Thymus (tissue), 14 donors: ENCODE measurements at places on chromosomes 4 and X.

- DNase-seq: no peak
Measured at GRCh38 chr4:93776386-93777080, 52.0 kb upstream of the ATOH1 start.

DNA sequence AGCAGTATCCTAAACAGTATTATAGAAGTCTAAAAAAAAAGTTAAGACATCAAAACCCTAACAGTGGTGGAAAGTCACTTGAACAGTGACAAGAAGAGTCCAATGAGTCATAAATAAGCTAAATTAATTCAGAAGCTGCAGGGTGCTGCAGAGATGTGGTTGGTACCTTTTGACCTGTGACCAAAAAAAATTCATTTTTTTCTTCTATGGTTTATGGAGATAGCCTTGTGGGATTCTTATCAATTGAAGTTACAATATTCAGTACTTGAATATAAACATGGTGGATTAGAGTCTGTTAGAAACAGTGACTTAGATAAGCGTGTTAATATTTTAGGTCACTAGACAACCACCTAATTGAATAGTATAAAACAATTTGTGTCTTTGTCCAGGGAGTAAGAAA lies 35.4 kb downstream of the CCSER1 start:
- DNase-seq: no peak

- DNase-seq: no peak
Measured at GRCh38 chrX:54447461-54447860, 7.3 kb downstream of the TSR2 start.

DNA sequence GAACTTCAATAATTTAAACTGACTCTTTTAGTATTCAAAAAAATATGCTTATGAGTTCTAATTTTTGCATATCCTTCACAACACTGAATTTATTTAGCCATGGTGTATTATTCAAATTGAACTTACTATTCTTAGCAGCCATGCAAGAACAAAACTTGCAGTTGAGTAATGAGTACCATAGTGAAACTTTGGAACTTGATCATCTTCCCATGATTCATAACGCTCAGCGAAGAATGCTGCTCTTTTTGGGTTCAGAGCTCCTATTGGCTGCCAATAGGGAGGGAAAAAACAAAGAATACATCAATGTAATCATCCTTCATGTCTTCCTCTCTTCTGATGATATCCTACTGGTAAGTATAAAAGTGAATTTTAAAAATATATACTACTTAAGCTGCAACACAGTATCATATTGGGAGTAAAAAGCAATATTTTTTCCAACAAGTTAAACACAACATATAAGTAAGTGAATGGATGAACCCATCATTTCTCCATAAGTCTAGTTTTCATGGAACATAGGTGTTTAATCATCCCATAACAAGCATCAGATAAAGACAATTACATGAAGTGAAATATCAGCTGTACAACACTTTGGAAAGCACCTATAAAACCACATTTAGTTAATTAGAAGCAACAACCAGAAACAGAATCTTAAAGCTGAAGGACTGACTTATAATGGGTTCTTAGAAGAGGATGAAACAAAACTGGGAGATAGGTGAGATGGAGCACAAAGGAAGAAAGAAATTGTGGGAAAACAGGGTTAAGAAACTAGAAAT lies 145.2 kb upstream of the MAB21L2 start:
- no peak for DNase-seq

- no peak for DNase-seq
Measured at GRCh38 chr4:64771149-64771548, 361.9 kb upstream of the TECRL start.

- DNase-seq: no peak
Measured at GRCh38 chrX:71637848-71638247, 19.5 kb upstream of the CXCR3 start.

- peak; percentile 22 for DNase-seq
Measured at GRCh38 chr4:142656178-142656577, 189.9 kb downstream of the INPP4B start.

DNA sequence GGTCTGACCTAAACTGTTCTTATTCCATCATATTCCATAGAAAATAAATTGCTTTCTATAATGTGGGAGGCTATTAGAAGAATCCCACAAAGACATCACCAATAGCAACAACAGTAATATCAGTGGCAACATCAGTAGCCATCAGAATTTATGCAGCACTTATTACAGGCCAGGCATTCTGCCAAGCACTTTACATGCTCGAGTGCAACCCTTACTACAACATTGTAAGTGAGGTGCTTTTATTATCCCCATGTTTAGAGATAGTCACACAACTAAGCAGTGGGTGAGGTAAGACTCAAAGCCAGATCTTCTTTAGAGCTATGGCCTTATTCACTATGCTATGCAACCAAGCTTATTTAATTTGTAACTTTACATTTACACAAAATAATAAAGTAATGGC lies 317.1 kb upstream of the BMP3 start:
- no peak for DNase-seq

- no peak for DNase-seq
Measured at GRCh38 chrX:124796989-124797388, 450.6 kb downstream of the SH2D1A start.

DNA sequence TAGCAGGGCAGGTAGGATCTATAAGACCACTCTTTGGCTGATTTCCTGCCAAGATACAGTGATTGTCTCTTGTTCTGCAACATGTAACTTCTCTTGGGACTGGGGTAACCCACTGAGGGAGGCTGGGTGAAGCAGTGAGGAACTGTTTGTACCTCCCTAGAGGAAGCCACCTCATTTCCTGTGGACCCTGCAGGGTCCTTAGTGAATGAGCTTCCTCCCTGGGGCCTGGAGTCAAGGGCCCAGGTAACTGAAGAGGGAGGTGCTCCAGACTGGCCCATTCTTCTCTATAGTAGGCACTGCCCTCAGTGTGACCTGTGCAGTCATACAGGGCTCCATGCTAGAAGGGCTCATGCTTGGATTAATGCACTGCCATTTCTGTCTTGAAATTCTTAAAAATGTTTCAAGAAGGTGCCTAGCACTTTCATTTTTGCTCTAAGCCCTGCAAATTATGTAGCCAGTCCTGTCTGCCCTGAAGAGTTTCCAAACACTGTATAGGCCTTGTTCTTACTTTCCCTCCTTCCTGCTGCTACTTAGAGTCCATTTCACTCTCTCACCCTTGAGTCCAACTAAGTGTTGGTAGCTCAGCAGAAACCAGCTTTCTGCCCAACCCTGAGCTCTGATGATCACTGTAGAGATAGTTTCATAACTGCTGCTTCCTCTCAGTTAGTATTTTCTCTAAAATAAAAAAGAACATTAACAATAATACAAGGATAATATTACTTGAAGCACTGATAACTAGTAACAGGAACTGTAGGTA lies 8.5 kb upstream of the GRIA3 start:
- DNase-seq: no peak

GRCh38 chr4:2882341-2882740 lies 38.7 kb downstream of the ADD1 start:
- DNase-seq: no peak

- no peak for DNase-seq
Measured at GRCh38 chrX:19704132-19704531, 183.3 kb downstream of the SH3KBP1 start.

GRCh38 chr4:139299536-139299935 lies 1.8 kb upstream of the NAA15 start:
- DNase-seq: no peak

DNA sequence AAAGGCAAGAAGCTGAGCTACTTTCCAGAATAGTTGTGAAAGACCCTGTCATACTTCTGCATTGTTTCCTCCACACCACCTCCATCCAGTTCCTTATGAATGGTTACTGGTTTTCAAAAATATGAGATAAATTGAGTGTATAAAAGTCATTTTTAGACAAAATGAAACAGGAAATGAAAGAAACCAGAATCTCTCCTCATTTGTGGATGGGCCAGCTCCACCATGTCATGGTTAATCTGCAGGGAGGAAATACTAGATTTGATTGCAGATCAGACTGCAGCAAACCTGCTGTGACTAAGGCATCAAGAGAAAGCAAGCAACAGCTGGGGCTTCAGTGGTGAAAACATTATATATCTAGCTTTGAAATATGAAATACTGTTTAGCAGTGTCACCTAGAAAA lies 23.8 kb downstream of the F9 start:
- no peak for DNase-seq

DNA sequence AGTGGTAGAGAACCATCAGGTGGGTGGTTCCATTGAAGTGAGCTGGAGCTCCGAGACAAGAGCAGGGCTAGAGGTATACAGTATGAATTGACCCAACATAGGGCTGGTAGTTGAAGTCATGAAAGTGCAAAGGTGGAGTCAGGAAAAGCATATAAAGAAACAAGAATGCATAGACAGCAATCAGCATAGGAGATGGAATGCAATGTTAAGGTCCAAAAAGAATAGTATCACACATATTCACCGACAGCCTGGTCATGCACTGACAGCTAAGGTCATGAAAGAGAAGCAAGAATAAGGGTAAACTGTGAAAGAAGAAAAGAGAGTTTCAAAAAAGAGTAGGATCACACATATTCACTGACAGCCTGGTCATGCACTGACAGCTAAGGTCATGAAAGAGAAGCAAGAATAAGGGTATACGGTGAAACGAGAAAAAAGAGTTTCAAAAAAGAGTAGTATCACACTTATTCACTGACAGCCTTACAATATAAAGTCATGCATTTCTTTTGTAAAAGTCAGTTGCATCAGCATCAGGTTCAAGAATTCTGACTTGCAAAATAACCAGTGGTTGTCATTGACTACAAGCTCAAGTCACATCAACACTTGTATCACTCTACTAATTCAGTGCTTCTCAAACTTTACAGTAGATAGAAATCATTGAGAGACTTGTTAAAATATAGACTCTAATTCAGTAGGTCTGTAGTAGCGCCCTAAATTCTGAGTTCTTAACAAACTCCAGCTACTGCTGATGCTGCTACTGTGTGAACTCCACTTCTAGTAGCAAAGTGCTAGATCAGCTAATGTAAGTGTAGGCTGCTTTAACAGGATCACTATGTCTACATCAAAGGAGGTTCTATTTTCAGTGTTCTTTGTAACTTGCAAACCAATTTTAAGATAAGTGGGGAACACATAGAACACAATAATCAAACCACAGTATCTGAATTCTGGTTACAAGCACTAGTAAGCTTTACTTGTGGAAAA lies 221.9 kb downstream of the PDGFC start:
- DNase-seq: no peak
